Effector CD8-positive, alpha-beta T cell (primary cell): ENCODE measurements at places on chromosomes 7 and 10.

DNA sequence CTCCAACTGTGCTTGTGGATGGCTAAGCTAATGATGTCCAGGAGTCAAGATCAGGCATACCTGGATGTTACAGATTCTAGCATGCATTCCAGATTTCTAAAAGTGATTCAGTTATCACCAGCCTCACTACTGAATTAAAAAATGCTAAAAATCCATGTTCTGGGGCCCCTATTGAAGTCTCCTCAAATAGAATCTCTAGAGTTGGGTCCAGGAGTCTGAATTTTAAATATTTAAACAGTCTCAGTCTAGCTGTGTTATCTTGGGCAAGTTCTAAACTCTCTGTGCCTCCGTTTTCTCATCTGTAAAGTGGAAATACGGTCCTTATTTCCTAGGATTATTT, 5.0 kb downstream of the ARID5B start:
- no peak for DNase-seq

DNA sequence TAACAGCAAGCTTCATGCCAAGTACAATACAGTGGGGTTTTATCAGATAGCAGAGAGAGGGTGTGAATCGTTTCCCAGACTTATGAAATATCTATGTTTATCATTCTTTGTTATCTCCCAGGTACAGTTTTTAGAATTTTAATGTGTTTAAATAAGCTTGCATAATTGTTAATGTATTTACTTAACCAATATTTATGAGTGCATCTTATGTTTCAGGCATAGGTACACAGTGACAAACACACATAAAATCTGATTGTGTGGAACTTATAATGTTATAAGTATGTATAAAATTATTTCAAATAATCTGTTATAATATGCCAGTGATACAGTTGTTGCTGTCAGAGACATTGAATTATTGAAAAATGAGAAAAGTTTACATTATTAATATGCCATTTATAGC, 1011.4 kb upstream of the C7orf33 start:
- DNase-seq = no peak

DNA sequence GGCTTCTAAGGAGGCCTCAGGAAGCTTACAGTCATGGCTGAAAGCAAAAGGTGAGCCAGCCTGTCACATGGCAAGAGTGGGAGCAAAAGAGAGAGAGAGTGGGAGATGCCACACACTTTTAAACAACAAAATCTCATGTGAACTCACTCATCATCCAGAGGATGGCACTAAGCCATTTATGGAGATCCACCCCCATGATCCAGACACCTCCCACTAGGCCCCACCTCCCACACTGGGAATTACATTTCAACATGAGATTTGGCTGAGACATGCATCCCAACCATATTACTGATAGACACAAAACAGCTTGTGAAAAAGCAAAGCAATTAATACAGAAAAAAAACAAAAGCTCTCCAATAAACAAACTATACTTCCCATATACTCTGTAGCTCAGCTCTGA, 210.3 kb downstream of the GALNT17 start:
- no peak for DNase-seq

- no peak for DNase-seq
Measured at GRCh38 chr7:44196450-44196872, 4.3 kb upstream of the YKT6 start.

DNA sequence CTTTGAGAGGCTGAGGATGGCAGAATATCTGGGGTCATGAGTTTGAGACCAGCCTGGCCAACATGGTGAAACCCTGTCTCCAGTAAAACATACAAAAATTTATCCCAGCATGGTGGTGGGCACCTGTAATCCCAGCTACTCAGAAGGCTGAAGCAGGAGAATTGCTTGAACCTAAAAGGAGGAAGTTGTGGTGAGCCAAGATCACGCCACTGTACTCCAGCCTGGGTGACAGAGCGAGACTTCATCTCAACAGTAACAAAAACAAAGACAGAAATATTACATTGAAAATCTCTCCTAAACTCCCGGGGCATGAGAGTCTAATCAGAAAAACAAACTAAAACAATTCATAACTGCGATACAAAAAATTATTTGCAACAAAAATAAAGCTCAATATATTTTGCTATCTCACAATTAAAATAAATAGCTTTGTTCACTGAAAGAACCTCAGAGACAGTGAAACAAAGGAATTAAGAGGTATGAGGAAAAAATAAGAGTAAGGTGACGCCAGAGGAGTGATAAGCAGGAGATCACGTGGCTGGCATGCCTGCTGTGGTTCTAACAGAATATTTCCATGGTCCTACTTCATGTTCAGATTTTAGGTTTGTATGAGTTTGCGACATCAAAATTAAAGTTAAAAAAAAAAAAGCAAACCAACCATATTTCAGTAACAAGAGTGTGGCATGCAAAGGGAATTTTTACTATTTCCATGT, 527.7 kb upstream of the POM121L12 start:
- DNase-seq = no peak

DNA sequence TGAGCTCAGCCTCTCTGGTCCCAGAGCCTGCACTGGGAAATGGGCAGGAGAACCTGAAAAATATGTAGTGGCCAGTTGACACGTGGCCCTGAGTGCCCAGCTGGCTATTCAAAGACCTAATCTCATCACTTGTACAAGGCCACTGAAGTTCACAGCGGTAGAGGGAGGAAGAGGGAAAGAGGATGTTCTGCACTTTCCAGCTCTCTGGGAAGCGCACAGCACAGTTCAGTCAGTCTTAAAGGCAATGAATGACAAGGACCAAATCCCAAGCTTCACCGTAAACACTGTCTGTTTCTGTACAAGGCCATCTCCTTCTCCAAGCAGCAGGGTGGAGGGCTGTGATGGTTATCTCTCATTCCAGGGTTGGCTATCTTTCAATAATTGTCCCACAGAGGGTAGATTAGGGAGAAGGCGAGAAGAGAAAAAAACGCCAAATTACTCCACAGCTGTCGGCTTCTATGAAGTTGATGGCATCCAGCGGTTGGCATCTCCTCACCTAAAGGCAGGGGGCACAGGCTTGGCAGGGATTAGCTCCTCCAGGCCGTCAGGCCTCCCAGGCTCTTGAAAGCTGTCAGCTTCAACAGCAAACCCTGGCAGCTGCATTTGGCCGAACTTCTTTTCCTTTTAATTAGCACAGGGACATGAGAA, 10.6 kb downstream of the SFMBT2 start:
- no peak for DNase-seq

- no peak for DNase-seq
Measured at GRCh38 chr10:112565434-112566053, 118.5 kb downstream of the VTI1A start.

- DNase-seq = no peak
Measured at GRCh38 chr7:2143450-2143849, 89.3 kb downstream of the MAD1L1 start.

- DNase-seq = no peak
Measured at GRCh38 chr7:45394117-45394708, 180.0 kb upstream of the ADCY1 start.

- no peak for DNase-seq
Measured at GRCh38 chr10:86001521-86001920, 365.1 kb downstream of the GRID1 start.

- no peak for DNase-seq
Measured at GRCh38 chr10:122140941-122141623, 130.0 kb upstream of the BTBD16 start.
